ENCODE measurements at places on chromosomes 6 and 20. TPM values are rescaled to one million over a fixed set of nuclear protein-coding genes. Genes with fewer than 3 reads are reported as not detected.

Gene ZBTB12
- total RNA-seq, result 1.8 TPM

Gene GSTA3
- total RNA-seq, result not detected

Gene RUNX2
- 3.0 TPM for total RNA-seq

Gene MDC1
- total RNA-seq, result 52.4 TPM

Gene FUCA2
- 13.8 TPM for total RNA-seq

Gene TFAP2A
- total RNA-seq, result not detected

Gene KCNK15
- not detected for total RNA-seq

Gene GCNT2
- total RNA-seq, result 4.8 TPM

Gene NCOA7
- total RNA-seq, result 31.7 TPM

Gene CTAGE9
- not detected for total RNA-seq

Gene ECT2L
- not detected for total RNA-seq

Gene NKX2-4
- total RNA-seq, result not detected

DNA sequence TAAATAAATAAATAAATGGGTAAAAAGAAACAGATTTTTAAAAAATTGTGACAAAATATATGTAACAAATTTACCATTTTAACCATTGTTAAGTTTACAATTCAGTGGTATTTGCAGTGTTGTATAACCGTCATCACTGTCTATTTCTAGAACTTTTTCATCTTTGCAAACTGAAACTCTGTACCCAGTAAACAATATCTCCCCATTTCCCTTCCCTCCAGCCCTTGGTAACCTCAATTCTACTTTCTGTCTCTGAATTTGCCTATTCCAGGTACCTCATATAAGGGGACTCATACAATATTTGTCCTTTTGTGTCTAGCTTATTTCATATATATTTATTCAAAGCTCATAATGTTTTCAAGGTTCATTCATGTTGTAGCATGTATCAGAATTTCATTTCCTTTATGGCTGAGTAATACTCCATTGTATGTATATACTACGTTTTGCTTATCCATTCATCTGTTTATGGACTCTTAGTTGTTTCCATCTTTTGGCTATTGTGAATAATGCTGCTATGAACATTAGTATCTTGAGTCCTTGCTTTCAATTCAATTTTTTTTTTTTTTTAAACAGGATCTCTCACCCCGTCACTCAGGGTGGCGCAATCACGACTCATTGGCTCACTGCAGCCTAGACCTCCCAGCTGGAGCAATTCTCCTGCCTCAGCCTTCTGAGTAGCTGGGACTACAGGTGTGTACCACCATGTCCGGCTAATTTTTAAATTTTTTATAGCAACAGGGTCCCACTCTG, 8.9 kb downstream of the MANBAL start:
- no peak overlapping the region for H3K4me3 ChIP-seq
- no peaks in the 10 kb centered on the region for H3K27me3 ChIP-seq
- DNase-seq, result no peak
- peaks cover 50% of the 10 kb centered on the region for H3K36me3 ChIP-seq
- peaks cover 32% of the 10 kb centered on the region for H3K4me1 ChIP-seq
- no peak overlapping the region for H3K27ac ChIP-seq

GRCh38 chr6:143098054-143098671, 37.5 kb downstream of the AIG1 start:
- no peaks in the 10 kb centered on the region for H3K27me3 ChIP-seq
- H3K4me1 ChIP-seq, result no peaks in the 10 kb centered on the region
- no peak for DNase-seq
- H3K27ac ChIP-seq, result no peak overlapping the region
- no peak overlapping the region for H3K4me3 ChIP-seq

GRCh38 chr6:2848851-2849250, 7.2 kb upstream of the SERPINB1 start:
- H3K4me1 ChIP-seq, result peaks cover 53% of the 10 kb centered on the region
- DNase-seq, result peak; percentile 81
- H3K27ac ChIP-seq, result peak overlapping the region; percentile 68
- H3K36me3 ChIP-seq, result peaks cover 5% of the 10 kb centered on the region
- no peaks in the 10 kb centered on the region for H3K27me3 ChIP-seq

DNA sequence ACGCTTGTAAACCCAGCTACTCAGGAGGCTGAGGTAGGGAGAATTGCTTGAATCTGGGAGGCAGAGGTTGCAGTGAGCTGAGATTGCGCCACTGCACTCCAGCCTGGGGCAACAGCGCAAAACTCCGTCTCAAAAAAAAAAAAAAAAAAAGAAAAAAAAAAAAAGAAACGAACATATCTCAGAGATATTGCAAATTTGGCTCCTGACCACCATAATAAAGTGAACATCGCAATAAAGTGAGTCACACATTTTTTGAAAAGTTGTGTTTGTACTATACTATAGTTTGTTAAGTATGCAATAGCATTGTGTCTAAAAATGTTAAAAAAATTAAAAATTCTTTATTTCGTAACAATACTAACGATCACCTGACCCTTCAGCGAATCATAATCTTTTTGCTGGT, 13.3 kb downstream of the RSPH9 start:
- peaks cover 2% of the 10 kb centered on the region for H3K27me3 ChIP-seq
- H3K27ac ChIP-seq, result no peak overlapping the region
- peaks cover 23% of the 10 kb centered on the region for H3K4me1 ChIP-seq
- H3K4me3 ChIP-seq, result no peak overlapping the region
- peaks cover 7% of the 10 kb centered on the region for H3K36me3 ChIP-seq

DNA sequence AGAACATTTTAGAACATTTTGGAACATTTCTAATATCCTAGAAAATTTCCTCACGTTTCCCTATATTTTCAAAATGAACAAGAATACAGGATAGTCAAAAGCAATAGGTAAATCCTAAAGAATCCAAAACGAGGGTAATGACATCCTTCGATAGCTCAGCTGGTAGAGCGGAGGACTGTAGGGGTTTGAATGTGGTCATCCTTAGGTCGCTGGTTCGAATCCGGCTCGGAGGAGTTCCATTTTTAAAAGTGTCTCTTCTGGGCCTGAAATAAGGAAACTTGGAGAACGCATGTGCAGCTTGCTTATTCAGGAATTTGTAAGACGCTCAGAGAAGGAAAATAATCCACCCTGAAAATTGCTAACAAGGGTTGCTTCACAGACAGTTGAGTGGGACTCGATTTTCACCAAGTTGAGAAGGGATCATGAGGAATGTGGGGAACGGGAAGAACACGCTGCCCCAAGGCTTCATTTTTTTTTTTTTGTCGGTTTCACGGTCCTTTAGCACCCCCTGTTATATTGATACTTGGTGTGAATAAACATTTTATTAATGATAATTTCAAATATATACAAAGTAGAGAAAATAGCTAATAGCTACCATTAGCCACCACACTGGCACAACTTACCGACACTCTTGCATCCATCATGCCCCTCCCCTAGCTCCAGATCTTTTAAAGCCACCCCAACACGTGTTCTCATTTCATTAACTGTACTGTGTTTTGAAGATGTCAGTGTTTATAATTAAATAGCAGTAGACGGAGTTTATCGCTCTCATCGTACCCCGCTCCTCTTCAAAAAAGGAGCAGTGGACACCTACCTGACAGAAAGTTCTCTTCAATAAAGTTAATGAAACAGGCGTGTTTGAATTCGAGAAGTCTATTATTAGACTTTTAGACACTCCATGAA, 1.8 kb upstream of the ABT1 start:
- peaks cover 13% of the 10 kb centered on the region for H3K36me3 ChIP-seq
- peaks cover 27% of the 10 kb centered on the region for H3K27me3 ChIP-seq
- no peak overlapping the region for H3K4me3 ChIP-seq
- no peak for DNase-seq
- no peak overlapping the region for H3K27ac ChIP-seq

DNA sequence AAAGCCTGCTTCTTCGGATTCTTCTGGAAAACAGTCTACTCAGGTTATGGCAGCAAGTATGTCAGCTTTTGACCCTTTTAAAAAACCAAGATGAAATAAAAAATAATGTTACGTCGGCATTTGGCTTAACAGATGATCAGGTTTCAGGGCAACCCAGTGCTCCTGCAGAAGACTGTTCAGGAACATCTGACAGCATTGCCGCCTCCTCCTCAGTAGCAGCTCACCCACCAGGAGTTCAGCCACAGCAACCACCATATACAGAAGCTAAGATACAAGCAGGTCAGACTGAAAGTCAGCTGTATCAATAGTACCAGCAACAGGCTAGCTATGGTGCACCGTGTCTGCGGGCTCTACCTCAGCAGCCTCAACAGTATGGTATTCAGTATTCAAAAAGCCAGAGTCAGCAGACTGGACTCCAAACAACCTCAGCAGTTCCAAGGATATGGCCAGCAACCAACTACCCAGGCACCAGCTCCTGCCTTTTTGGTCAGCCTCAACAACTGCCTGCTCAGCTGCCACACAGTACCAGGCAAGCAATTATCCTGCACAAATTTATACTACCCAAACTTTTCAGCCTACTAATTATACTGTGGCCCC, 51.9 kb downstream of the BTBD9 start:
- H3K4me3 ChIP-seq, result no peak overlapping the region
- DNase-seq, result no peak
- H3K36me3 ChIP-seq, result peaks cover 4% of the 10 kb centered on the region
- H3K27me3 ChIP-seq, result no peaks in the 10 kb centered on the region

DNA sequence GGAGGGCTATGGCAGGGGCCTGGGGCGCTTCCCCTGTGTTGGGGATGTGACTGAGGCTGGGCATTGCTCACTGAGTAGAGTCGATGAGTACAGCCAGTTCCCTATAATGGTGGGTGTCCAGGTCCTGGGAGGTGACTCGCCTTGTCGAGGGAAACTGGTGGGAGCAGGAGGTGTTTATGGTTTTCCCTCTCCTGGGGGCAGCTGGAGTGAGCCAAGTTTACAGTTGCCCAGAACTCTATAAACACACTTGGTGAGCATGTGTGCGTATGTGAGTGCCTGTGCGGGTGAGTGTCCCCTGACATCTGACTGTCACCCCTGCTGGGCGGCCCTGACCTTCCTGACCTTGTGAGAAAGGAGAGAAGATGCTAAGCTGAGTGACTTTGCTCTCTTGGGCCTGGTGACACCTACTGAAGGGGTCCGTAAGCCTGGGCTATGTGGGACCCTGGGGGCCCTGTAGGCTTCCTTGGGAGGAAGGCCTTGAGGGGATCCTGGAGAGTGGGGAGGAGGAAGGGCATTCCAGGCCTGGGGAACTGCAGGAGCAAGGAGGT, 65.9 kb downstream of the VEGFA start:
- H3K4me1 ChIP-seq, result no peaks in the 10 kb centered on the region
- peaks cover 3% of the 10 kb centered on the region for H3K27me3 ChIP-seq
- H3K36me3 ChIP-seq, result no peaks in the 10 kb centered on the region
- no peak overlapping the region for H3K27ac ChIP-seq

DNA sequence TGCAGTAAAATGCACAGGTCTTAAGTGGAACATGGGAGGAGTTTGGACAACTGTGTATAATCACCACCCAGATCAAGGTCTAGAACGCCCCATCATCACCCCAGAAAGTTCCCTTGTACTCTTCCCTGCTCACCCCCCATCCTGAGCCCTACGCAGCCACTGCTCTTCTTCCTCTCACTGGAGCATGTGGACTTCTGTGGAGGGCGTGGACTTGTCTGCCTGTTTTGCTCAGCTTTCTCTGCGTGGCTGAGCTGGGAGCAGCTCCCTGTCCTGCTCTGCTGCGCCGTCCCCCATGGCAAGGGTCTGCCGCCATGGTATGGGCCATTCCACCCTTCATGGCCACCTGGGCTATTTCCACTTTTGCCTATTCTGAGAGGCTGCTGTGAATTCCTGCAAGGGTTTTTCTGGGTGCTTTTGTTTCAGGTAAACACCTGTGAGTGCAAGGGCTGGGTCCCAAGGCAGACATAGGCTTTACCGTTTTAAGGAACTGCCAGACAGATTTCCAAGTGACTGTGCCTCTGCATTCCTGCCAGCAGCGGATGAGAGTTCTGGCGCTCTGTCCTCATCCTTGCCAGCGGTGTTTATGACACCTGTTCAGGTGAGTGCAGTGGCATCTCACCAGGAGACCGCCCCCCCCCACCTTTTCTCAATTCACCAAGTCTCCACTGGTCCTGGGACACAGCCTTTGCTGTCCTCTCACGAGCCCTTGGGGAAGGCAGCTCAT, 19.7 kb downstream of the PCK1 start:
- peaks cover 28% of the 10 kb centered on the region for H3K27me3 ChIP-seq
- H3K4me1 ChIP-seq, result no peaks in the 10 kb centered on the region
- H3K27ac ChIP-seq, result no peak overlapping the region
- no peaks in the 10 kb centered on the region for H3K36me3 ChIP-seq

GRCh38 chr6:93453956-93454355, 34.6 kb upstream of the EPHA7 start:
- H3K27me3 ChIP-seq, result no peaks in the 10 kb centered on the region
- no peak overlapping the region for H3K27ac ChIP-seq
- no peaks in the 10 kb centered on the region for H3K36me3 ChIP-seq
- H3K4me3 ChIP-seq, result no peak overlapping the region
